Stromal cell of bone marrow (primary cell): ENCODE measurements at places on chromosomes 3 and 15.

DNA sequence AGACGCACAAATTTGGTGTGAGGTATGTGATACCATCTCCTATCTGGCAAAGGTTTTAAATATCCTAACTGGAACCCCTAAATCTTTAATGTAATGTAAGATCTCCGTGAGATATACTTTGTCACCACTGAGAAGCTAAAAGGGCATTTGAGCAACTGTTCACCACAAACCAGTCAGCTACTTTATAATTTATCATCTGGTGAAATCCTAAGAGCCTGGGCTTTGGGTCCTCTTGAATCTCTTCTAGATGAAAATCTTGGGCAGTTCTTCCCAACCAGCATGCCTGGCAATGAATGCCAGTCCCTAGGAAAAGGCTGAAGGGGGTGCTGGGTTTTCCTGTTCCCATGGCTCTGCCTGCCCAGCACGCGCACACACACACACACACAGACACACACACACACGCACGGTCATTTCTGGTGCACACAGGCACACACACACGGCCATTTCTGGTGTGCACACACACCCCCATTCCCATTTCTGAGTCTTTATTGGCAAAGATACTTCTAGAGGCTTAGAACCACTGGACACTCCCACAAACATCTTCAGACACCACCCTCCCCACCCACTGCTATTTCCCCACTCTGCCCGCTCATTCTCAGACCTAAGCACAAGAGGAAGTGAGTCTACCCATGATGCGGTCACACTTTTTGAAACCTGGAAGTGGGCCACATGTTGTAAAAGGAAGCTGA, 72.6 kb downstream of the MYO1E start:
- DNase-seq, result peak; percentile 98

DNA sequence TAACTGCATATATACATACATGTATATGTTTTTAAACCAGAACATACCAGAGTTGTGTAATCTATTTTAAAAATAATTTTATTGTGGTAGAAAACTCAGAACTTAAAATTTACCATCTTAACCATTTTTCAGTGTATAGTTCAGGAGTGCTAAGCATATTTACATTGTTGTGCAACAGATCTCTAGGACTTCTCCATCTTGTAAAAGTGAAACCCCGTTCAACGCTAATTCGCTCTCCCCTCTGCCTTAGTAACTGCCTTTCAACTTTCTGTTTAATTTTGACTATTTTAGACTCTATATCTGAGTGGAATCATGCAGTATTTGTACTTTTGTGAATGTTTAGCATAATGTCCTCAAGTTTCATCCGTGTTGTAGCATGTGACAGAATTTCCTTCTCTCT, 51.8 kb upstream of the SSR3 start:
- DNase-seq, result no peak

DNA sequence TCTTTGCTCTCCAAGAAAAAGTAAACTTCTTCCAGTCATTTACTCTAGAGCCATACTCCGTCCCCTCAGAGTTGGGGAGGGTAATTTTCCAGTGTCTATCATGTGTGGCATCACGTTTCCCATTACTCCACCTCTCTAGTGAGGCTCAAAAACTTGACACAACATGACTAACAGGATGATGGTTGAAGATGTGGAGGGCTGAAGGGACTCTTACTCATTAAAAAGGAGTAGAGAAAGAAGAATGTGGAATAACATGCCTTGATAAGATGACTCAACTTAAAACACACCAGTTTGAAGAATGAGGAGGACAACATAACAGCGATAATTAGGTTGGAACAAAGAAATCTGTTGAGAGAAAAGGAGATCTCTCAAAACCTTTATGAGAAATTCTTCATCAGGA, 894.3 kb downstream of the OTOL1 start:
- peak; percentile 32 for DNase-seq

DNA sequence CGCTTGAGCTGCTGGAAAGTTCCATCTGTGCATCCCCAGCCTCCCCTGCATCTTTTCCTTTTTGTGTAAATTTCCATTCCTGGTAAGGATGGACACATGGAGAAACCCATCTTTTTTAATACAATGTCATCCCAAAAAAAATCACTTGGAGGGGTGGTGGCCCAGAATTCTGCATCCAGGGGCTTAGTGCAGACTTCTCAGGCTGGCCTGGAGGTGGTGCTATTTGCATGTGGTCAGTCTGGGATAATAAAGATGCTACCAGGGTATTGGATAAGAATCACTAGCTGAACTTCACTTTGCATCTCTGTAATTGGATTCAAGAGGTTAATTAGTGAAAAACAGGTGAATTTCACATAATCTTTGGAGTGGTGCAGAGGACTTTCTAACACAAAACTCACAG, 1.8 kb upstream of the ZSCAN2 start:
- peak; percentile 43 for DNase-seq

DNA sequence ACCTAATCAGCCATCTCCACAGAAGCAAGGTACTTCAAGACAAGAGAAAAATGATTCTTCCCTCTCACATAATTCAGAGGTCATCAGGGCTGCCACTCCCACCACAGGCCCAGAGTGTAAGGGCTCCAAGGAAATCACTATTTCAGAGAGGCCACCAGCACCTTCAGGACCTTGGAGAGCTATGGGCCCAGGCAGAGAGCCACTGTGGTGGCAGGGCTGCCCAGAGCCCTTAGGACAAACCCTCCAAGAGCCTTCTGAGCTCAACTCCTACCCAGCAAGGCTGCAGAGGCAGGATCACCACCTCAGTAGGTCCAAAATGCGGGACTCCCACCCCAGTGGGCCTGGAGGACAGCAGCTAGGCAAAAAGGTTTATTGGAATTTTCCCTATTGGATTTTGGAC, 17.9 kb upstream of the FAN1 start:
- DNase-seq, result no peak

DNA sequence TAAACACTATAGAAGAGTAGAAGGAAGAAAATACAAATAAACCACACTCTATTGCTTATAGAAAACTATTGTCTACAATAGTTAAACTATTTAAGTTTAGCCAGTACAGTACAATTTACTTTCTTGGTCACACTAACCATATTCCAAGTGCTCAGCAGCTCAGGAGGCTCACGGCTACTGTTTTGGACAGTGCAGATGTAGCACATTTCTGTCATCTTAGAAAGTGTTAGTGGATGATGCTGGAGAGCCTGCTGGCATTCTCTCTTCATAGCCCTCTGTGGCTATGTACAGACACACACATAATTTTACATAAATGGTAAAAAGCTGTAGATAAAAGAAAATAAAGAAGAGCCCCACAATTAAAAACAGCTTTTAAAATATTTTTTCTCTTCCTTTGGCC, 23.8 kb downstream of the NUDT16 start:
- DNase-seq, result no peak

DNA sequence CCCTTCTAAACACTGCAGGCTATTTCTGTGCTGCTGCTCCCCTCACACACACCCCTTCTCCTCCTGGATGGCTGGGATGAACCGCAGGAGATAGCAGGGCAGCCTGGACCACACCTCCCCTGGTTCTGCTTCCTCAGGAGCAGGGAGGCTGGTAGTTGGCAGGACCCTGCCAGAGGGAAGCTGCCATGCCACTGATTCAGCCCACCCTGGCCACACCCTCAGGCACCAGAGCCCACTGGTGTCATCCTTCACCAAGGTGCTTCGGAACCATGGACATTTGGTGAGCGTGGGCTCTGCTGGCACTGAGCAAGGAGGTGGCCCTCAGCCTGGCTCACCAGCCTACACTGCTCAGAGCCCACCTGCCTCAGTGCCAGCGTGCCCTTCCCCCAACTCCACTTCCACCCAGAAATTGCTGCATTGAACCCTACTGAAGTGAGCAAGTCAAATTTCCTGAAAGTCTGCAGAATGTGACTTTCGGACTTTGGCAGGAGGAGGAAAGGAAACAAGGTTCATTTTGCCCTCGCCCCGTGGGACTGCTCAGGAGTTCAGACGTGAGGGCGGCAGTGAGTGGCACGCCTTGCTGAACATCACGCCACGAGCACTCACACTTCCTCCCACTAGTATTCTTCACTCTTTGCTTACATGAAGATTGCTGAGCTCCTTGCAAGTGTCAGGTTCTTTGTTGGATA, 26.3 kb downstream of the BMF start:
- no peak for DNase-seq

GRCh38 chr3:131231710-131232389, 149.7 kb upstream of the NUDT16 start:
- no peak for DNase-seq

- DNase-seq, result no peak
Observed at GRCh38 chr3:39809995-39810595, 686 bp downstream of the MYRIP start.
